Left kidney (tissue), 8 donors: ENCODE measurements at places on chromosomes 6 and 20.

GRCh38 chr6:136420853-136421252 is 129.4 kb downstream of the MAP7 start:
- no peak for DNase-seq

DNA sequence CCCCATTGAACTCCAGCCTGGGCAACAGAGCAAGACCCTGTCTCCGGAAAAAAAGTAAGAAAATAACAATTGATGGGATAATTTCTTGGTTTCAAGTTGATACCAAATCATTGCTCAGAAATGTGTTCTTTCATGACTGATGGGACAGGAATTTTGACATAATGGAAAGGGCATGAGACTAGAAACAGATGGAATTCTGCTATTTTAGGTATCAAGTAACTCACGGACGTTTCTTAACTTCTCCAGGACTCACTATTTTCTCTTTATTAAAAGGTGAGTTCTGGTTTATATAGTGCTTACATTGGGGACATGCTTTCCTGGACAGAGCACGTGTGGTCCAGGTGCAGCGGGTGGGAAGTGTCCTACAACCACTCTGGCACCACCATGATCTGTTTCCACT is 6.0 kb upstream of the DSP start:
- no peak for DNase-seq

DNA sequence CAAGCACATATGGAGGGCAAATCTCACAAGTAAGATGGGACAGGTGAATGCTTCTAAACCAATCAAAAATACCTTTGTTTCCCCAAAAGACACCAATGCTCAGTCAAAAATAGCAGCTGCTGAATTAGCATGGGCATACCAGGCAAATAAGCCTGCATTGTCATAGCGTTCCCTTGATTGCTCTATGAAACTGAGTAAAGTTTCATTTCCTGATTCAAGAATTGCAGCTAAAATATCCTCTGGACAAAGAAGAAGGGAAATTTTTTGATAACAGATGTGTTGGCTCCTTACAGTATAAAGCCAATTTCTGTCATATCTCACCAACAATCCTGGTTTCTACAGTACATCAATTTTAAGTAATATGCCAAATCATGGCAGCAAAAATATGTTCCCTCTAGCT is 3.3 kb upstream of the TMEM14A start:
- no peak for DNase-seq

DNA sequence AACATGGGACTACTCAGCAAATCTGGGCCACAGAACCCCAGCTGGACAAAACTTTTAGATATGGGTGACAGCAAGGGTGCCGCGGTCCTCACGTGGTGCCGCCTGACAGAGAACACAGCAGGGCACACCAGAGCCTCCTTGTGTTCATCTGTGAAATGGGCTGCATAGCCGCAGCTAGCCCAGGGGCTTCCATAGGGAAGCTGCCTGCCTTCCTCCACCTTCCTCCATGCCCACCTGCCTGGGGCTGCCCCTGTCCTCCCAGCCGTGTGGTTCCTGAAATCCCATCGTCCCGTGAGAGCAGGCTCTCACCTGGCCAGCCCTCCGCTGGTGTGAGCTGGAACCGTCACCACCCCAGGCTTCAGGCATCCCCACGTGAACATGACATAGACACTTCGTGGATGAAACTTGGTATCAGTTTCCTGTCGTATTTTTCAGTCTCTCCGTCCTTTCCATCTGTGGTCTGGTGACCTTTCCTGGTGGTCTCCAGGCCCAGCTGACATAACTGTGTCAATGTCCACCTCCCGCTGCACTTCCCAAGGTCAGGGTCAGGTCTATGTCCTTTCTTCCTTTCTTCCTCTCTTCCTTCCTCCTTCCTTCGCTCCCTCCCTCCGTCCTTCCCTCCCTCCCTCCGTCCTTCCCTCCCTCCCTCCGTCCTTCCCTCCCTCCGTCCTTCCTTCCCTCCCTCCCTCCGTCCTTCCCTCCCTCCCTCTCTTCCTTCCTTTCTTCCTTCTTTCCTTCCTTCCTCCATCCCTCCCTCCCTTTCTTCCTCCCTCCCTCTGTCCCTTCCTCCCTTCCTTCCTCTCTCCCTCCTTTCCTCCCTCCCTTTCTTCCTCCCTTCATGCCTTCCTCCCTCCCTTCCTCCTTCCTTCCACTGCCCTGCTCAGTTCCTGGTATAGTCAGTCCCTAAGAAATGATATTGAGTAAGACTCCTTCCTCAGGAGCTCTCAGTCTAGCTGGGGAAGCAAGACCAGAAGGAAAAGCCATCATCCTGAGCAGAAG is 78.8 kb downstream of the GRM4 start:
- DNase-seq: no peak

GRCh38 chr6:82882363-82883023 is 183.1 kb downstream of the UBE3D start:
- no peak for DNase-seq
